A172 (cell line): ENCODE measurements at places on chromosomes 5 and 9. TPM values are rescaled to one million over a fixed set of nuclear protein-coding genes. Genes with fewer than 3 reads are reported as not detected.
A peak's percentile ranks its signal among the peaks of the same experiment; 100 is the strongest.

DNA sequence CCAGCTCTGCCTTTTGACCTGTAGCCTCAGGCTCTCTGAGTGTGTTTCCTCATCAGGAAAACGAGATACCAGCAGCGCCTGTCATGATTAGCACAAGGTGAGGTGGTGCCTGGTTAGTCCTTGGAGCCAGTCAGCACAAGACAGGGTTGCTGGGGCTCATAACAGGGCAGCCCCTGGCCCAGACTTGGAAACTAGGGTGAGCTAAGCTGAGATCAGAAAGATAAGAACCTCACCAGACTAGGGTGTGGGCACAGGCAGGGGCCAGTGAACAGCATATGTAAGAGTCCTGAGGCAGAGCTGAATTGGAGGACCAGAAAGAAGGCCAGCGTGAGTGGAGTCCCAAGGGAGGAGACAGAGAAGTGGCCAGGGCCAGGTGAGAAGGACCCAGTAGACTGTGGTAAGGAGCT, 42.7 kb upstream of the FUBP3 start:
- DNase-seq = no peak

GRCh38 chr9:69174616-69175463, 763 bp downstream of the TJP2 start:
- DNase-seq = peak; percentile 94

- DNase-seq = no peak
Measured at GRCh38 chr5:44942524-44943001, 133.8 kb downstream of the MRPS30 start.

Gene IFNK
- total RNA-seq = not detected in 2 replicates

GRCh38 chr9:125522328-125522725, 184.7 kb downstream of the MAPKAP1 start:
- DNase-seq = peak; percentile 76

Gene TAF11L6
- not detected in 2 replicates for total RNA-seq

DNA sequence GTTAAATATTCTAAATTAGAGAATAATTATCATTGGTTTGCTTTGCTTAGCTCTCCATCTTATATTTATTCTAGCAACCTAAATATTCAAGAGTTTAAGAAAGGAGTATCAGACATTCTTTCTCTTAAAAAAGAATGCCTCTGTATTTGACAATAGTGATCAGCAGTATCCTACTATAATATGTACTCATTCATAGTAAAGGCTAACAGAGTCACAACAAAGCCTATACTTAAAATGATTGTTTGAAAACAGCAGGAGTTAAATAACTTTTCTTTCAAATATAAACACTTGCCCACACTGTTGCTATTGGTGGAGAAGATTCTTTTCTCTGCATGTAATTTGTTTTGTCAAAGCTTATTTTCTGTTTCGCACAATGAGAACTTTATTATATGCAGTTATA, 178.4 kb downstream of the PTPRD start:
- DNase-seq = no peak

DNA sequence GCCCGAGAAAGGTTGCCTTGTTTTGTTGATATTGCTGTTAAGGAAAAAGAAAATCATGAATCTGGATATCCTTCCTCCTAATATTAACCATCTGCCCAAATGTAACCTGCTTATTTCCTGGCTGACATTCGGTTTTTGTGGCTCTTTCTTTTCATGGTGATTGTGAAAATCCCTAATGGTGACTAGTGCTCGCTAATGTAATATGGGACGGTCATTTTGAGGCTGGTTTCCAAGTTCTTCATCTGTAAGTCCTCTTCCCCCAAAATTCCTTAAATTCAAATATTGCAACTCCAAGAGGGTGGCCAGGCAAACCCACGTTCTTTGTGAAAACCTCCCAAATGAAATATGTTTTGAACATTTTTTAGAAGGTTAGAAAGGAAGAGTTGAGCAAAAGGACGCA, 63.1 kb upstream of the MAMDC2 start:
- DNase-seq = no peak

DNA sequence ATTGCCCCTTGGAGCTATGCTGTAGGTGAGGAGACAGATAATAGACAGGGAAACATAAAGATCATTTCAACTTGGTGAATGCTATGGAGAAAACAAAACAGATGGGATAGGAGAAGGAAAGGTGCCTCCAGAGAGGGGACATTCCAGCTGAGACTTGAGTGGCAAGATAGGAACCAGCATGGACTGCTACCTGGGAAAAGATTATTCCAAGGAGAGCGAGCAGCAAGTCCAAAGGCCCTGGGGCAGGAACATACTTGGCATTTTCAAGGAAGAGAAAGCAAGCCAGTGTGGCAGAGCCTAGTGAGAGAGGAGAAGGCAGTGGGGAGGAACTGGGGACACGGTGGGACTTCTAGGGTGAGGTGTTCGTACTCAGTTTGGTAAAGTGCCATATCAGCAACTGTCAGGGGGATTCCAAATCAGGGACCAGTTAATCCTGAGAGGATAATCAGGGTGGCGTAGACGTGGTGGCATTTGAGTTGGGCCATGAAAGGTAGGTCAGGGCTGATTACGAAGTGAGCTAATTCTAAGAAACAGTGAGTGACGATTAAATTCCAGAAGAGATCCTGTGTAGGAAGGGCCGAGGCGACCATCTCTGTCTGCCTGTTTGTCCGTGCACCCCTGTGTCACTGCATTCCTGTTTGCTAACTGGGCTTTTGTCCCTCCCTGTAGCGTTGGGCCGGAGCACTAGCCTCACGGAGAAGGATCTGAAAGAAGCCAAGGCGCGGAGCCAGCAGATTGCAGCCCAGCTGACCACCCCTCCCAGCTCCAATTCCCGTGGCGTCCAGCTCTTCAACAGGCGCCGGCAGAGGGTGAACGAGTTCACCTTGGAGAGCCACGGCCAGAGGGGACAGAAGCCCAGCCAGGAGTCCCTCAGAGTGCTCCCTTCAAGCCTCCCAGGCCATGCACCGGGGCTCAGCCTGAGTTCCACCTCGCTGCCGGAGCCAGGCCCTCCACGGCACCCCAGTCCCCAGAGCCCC, 7.1 kb downstream of the SYNPO start:
- DNase-seq = no peak

Gene DNM1
- 16.7 and 20.6 TPM in 2 replicates for total RNA-seq

- DNase-seq = no peak
Measured at GRCh38 chr5:157719245-157719644, 12.0 kb upstream of the THG1L start.

DNA sequence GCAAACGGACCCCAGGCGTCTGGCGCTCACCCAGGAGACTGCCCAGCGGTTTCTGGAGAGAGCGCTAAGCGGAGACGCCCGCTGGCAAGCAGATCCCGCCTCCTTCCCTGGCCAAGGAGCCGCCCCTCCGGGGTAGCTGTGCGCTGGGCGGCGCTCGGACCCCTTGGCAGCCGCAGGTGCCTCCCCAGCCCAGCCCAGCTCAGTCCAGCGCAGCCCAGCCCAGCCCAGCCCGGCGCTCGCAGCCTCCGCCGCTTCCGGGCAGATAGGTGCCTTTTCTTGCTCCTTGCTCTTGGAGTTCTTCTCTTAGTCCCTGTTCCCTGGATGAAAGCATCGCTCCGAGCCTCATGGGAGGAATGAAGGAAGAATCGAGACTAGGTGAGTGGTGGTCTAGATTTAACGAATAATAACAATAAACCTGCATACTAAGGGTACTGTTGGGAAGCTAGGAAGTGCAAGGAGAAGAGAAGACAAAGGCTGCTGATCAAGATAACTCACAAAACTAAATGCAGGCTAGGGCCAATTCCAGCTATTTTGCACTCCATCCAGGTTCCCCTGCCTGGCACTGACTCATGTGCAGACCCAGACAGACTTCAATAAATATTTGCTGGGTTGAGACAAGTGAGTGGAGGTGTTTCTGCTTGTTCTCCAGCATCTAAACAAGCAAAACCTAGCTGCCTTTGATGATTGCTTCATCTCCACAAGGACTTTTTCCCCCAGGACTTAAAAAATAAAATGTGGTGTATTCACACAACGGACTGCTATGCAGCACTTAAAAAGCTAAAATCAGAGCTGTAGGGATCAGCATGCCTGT, at the start of gene STK32A:
Gene STK32A (plus strand): TSS at position 202 of the 811 bp plus-strand sequence. CDS start 4,609 bp downstream, outside the sequence.
- DNase-seq = peak; percentile 54

Gene MARCOL
- total RNA-seq = not detected in 2 replicates

GRCh38 chr5:124630767-124631704, 115.4 kb downstream of the ZNF608 start:
- DNase-seq = no peak

GRCh38 chr9:79431019-79431679, 140.6 kb upstream of the TLE4 start:
- DNase-seq = no peak

DNA sequence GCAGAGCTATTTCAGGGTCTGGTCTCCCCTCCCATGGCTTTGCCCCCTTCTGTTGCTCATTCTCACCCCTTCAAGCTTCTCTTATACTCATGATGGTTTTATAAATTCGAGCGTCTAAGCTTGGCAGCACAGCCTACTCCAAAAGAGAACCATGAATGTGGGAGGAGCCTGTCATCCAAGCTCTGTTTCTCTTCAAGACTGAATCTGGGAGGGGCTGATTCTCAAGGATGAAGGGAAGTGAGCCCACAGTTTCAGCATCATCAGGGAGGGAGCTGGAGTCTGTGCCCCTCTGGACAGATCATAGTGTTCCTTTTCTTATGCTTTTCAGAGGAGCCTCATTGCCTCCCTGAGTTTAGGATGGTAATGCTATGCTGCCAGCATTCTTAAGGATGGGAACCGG, 168.6 kb downstream of the CFAP90 start:
- no peak for DNase-seq

Gene RGP1
- 10.4 and 16.1 TPM in 2 replicates for total RNA-seq

DNA sequence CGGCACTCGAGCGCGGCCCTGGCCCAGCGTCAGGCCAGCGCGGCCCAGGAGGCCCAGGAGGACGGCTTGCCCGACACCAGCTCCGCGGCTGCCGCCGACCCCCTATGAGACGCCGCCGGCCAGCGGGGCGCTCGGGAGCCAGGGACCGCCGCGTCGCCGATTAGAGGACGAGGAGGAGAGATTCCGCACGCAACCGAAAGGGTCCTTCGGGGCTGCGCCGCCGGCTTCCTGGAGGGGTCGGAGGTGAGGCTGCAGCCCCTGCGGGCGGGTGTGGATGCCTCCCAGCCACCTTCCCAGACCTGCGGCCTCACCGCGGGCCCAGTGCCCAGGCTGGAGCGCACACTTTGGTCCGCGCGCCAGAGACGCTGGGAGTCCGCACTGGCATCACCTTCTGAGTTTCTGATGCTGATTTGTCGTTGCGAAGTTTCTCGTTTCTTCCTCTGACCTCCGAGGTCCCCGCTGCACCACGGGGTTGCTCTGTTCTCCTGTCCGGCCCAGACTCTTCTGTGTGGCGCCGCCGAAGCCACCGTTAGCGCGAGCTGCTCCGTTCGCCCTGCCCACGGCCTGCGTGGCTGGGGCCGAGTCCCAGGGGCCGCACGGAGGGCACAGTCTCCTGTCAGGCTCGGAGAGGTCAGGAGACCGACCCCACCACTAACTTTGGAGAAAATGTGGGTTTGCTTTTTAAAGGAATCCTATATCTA, 42.6 kb upstream of the CACNA1B start:
- no peak for DNase-seq
